EH (cell line): ENCODE measurements at places on chromosomes 13 and 19.
A peak's percentile ranks its signal among the peaks of the same experiment; 100 is the strongest.

DNA sequence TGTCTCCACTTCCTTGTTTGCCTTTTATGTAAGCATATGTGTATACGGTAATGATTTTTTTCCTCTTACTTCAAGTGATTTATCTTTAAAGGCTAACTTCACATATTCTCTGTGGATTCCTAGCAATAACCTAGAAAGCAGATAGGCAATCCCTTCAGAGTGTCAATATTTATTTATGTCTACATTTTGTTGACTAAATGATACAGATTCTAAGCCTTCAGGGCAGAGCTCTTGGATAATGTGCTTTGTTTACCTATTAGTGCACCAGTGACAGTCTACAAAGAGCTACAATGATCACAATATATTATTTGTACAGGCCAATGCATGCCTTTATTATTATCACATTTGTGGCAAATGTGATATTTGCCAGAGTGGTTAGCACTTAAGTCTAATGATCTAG is 406.2 kb downstream of the EFNB2 start:
- DNase-seq, result no peak

- no peak for DNase-seq
Observed at GRCh38 chr13:45362939-45363338, 22.0 kb upstream of the TPT1 start.

- no peak for DNase-seq
Observed at GRCh38 chr19:12782174-12782423, 6.7 kb upstream of the HOOK2 start.

DNA sequence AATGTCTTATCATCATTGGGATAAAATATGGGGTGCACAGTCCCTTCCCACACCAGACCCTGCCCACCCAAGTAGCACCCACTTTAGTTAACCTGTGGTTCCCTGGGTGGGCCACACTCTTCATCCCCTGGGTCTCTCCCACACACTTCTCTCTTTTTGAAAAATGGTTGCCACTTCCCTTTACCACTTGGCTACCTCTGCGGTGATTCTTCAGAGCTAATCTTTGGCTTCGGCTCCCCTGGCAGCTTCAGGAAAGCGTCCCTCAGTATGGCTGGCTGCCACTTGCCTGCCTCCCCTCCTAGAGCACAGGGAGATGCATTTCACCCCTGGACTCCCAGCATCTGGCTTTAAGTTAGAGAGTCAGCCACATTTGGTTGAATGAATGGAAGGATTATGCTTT is 18.2 kb downstream of the CCNA1 start:
- no peak for DNase-seq

DNA sequence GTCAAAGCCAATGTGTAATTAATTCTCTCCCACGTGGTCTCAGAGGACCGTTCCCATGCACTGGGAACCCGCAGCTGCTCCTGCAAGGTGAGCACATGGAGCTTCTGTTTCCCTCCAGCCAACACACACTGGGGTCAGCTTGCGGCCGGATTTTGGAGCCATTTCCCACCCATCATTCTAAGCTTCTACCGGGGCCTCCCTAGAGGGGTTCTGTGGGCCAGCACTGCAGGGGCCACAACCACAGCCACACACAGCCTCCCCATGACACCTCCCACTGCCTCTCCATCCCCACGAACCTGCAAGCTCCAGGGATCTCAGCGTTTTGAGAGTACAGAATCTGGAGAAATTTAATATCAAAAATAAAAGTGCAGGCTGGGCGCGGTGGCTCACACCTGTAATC is 120.7 kb upstream of the SOX1 start:
- no peak for DNase-seq

- peak; percentile 59 for DNase-seq
Observed at GRCh38 chr13:114313061-114313860, 1.0 kb upstream of the CHAMP1 start.

DNA sequence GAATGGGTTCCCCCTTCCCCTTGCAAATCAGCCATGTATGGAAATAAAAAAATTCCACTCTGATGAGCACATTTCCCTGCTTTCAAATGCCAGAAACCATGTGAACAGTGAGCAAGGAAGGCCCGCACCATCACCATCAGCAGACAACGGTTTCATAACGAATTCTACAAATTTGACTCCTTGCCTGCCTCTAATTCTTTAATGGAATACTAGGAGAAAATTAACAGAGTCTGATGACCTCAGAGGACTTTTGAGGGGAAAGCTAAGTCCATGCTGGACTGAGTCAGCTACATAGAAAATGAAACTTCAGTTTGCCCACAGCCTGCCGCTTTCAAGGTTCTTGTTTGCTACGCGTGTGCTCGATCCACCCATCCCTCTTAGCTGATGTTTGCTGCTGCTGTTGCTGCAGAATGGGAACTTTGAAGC is 46.7 kb upstream of the KL start:
- peak; percentile 69 for DNase-seq

DNA sequence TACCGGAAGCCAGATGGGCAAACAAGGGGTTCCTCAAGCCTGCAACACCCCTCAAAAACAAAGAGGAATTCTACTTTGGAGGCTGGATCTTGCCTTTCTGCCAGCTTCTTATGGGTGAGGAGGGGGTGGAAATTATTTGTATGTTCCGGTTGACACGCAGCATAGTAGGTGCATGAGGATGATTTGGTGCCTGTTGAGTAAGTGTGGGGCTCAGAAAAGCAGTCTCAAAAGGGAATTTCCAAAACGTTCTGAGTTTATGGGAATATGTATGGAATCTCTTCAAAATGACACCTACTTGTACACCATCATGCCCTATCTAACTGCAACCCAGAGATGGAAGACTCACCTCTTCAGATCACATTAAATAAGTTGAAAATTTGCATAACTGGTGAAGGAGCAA is 3.0 kb upstream of the TECR start:
- no peak for DNase-seq

- DNase-seq, result no peak
Observed at GRCh38 chr19:45816236-45817009, 1.3 kb upstream of the RSPH6A start.

- DNase-seq, result no peak
Observed at GRCh38 chr19:8877854-8878705, 45.9 kb downstream of the MBD3L1 start.

- DNase-seq, result no peak
Observed at GRCh38 chr13:23325191-23325590, 108.3 kb downstream of the SACS start.

- no peak for DNase-seq
Observed at GRCh38 chr13:80881942-80882445, 541.1 kb upstream of the SPRY2 start.

DNA sequence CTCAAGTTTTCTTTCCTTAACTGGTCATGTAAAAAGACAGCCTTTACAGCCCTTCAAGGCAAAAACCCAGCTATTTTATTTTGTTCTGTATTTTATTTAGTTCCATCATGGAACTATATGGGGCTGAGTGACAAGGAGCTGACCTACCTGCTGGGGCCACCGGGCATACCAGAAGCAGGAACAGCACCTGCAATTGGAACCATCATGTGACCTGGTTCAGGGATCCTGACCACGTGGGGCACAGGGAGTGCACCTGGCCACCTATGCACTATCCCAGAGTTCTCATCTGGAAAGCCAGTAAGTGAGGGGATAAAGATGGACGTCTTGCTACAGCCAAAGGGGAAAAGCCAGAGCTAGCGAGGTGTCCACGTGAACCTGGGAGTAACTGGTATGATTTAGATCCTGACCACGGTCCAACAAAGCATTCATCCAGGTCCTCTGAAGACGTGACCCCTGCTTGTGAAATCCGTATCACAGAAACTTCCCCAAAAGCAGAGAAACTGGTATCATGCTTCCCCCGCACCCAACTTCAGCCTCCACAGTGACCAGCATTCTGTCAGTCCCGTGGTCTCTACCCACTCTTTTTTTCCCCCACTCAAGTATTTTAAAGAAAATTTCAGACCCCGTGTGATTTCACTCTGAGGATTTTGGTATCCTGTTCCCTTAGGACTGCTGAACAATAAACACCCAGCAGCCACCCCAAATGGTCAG is 40.5 kb upstream of the SLC15A1 start:
- DNase-seq, result no peak

- no peak for DNase-seq
Observed at GRCh38 chr13:51997641-51998330, 13.5 kb downstream of the ATP7B start.

- no peak for DNase-seq
Observed at GRCh38 chr13:104976986-104977385, 1558.5 kb downstream of the EFNB2 start.

DNA sequence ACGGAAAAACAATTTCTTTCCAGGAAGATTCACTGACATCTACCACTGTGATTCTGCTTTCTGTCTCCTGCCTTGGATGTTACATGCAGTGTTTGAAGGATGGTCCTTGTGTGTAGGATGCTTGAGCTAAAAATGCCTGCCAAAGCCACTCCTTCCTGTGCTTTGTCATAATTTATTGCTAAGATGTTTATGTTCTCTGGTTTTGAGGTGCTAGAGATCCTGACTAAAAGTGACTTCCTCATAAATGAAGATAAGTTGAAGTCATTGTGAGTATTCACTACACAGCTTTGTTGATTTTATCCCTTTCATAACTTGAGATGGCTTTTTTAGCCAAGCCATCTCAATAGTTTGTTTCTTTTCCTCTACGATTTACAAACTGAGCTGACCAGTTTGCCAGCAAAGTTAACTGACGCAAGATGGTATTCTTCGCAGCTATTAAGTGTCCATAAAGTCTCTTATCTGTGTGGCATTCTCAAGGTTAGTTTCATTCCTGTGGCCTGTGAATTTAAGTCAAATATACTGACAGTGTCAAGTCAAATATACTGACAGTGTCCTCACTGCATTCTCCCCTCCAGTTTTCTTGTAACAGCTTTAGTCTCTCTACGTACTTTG is 15.7 kb upstream of the FBXL3 start:
- DNase-seq, result no peak

DNA sequence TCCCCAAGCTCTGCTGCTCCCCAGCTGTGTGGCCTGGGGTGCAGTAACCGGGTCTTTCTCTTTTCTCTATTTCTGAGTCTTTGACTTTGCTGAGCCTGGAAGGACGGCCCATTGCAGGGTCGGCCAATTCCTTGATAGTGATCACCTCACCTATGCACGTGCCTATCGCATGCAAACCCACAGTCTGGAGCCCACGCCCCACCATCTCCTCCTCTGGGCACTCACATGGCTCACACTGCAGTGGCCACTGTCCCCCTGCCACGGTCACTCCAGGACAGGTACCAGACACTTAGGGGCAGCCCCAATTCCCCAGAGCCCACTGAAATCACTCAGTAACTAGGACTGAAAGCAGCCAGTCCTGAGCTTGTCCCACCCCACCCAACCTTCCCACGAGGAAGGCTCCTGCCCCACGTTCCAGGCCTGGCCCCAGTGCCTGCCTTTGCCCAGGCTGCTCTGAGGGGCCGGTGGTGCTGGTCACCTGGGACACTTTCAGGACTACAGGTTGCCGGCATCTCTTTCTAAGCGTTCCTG is 137.6 kb downstream of the TEX29 start:
- DNase-seq, result no peak

- no peak for DNase-seq
Observed at GRCh38 chr19:51417810-51418157, 342 bp upstream of the SIGLEC10 start.

DNA sequence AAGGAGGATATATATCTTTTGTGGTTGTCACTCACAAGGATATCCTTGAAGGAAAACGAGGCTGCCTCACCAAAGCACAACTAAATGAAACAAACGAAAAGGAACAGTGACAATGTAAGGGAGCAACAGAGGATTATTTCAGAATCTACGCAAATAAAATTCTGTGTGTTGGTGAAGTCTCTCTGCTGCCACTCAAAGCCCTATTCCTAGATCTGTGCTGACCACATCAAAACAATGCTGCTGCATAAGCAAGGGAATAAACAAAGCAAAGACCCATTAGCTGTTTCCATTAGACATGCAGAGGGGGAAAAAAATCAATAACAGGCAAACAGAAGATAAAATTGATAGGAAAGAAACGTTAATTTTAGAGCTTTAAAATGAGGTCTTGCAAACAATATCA is 204.4 kb downstream of the MZT1 start:
- no peak for DNase-seq

GRCh38 chr13:27783111-27783510 is 9.2 kb upstream of the GSX1 start:
- DNase-seq, result peak; percentile 13

GRCh38 chr13:79442221-79442620 is 36.2 kb upstream of the RBM26 start:
- peak; percentile 83 for DNase-seq

DNA sequence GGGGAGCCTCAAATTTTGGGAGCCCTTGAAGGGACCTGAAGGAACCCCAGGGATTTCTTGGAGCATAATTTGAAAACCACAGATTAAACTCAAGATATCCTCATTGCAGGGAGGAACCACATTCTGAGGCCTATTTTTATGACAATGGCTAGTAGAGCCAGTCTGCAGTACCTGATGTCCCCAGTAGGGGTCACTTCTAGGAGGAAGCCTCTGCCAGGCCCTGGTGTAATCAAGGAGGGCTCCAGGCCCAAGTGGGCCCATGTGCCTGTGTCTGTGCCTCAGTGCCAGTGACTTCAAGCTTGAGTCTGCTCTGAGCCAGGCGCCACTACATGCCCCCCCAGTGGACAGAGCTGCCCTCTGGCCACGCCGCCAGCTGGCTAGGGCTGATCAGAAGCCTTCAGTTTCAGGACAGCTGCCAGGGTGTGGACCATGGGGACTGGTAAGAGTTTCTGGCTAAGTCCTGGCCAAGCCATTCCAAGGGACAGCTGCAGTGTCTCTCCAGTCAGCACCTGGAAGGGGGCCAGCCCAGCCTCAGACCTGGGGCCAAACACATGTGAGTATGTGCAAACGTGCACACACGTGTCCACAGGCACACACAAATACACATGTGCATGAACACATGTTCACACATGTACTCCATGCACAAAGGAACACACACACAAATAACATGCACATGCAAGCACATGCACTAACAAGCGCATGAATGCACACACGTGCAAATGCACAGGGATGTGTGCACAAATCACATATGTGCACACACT is 20.5 kb upstream of the SLC7A10 start:
- no peak for DNase-seq

- DNase-seq, result no peak
Observed at GRCh38 chr13:29143847-29144246, 323.7 kb downstream of the MTUS2 start.

DNA sequence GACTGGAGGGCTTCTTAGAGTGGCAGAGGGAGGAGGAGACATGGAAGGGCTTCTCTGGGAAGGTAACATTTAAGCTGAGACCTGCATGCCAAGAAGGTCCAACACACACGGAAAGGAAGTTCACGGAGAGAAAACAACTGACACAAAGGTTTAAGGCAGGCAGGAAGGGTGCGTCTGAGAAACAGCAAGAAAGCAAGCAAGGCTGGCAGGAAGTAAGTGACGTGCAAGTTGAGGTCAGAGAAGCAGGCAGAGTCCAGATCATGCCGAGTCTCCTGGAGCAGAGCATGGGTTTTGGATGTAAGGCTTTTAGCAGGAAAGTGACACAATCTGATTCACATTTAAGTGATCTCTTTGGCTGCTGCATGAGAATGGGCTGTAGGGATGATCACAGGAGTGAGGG is 60.5 kb downstream of the ATP7B start:
- no peak for DNase-seq

- DNase-seq, result peak; percentile 50
Observed at GRCh38 chr19:13024126-13024950, 29.1 kb downstream of the NFIX start.

- peak; percentile 85 for DNase-seq
Observed at GRCh38 chr19:49691243-49692146, 579 bp downstream of the CPT1C start.
